ENCODE measurements at places on chromosomes 13 and 19.

DNA sequence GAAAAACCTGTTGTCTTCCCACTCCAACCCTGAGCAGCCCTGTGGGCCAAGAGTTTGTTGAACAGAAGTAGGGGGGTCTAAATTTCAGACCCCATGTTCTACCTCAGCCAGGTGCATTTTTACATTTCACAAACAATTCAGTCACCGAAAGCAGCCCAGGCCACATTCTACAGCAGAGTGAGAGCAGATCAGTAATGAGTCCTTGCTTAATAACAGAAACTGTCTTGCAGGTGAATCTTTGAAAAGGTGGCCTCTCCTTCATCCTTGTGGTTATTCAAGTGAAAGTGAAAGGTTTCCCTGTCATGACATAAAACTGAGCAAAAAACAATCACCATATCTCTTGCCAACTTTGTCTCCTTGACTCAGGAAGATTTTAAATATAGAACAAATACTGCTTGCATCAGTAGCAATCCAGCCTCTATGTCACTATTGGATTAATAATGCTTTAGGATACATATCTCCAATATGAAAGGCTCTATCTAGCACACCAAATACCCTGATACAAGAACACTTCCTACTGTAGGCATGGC lies 670.2 kb downstream of the DIAPH3 start:
- no peak for DNase-seq

DNA sequence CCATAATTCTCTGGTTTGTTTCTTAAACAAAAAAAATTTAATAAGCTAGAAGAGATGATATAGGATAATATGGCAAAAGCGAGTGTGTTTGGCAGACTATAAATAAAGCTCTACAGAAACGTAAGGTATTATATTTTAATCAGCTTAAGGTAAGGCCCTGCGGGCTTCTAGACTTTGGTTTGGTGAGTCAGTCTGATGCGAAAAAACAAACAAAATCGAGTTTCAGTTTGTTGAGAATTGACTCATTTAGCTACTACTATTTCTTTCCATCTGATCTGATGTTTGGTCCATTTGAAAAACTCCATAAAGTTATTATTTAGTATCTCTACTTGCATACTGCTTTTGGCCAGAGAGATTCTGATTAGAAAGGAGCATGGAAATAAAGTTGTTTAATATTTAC lies 138.0 kb downstream of the MIPEP start:
- DNase-seq = peak; percentile 13

GRCh38 chr19:7888145-7888825 lies at the start of gene LRRC8E:
Gene LRRC8E, plus strand, starts transcription at chr19:7888510. Its CDS starts 7,094 bp downstream, at chr19:7895604.
- no peak for DNase-seq

GRCh38 chr19:18090545-18091216 lies 3.9 kb upstream of the IL12RB1 start:
- no peak for DNase-seq
